Transverse colon (tissue), 4 donors: ENCODE measurements at places on chromosomes 3 and 15. TPM values are rescaled to one million over a fixed set of nuclear protein-coding genes. Genes with fewer than 3 reads are reported as not detected.

The LRRN1 gene
- not detected for total RNA-seq

The TIMP4 gene
- total RNA-seq = 1.1 TPM

The CCR9 gene
- 1.3 TPM for total RNA-seq

The SLC12A1 gene
- total RNA-seq = not detected

The ZSCAN2 gene
- 7.4 TPM for total RNA-seq

The FBXO40 gene
- not detected for total RNA-seq
